Caki2 (cell line): ENCODE measurements at places on chromosomes 7 and 10.

GRCh38 chr10:74177140-74177677 lies 26.2 kb downstream of the ADK start:
- no peak for DNase-seq

- DNase-seq = no peak
Observed at GRCh38 chr10:43691485-43691884, 42.8 kb upstream of the ZNF32 start.

- DNase-seq = no peak
Observed at GRCh38 chr10:124349231-124349995, 69.3 kb downstream of the OAT start.

GRCh38 chr7:67478066-67478465 lies 481.4 kb downstream of the TYW1 start:
- DNase-seq = no peak

- DNase-seq = no peak
Observed at GRCh38 chr7:146401939-146402338, 285.3 kb downstream of the CNTNAP2 start.

DNA sequence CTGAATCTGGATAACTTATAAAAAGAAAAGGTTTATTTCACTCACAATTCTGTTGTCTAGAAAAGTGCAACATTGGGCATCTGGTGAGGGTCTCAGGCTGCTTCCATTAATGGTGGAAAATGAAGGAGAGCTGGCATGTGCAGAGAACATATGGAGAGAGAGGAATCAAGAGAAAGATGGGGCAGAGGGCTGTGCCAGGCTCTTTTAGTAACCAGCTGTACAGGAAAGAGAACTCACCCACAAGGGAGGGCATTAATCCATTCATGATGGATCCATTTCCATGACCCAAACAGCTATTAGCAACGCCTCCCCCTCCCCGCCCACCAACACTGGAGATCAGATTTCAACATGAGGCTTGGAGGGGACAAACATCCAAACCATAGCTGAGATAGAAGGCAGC lies 61.7 kb upstream of the LYZL1 start:
- no peak for DNase-seq

DNA sequence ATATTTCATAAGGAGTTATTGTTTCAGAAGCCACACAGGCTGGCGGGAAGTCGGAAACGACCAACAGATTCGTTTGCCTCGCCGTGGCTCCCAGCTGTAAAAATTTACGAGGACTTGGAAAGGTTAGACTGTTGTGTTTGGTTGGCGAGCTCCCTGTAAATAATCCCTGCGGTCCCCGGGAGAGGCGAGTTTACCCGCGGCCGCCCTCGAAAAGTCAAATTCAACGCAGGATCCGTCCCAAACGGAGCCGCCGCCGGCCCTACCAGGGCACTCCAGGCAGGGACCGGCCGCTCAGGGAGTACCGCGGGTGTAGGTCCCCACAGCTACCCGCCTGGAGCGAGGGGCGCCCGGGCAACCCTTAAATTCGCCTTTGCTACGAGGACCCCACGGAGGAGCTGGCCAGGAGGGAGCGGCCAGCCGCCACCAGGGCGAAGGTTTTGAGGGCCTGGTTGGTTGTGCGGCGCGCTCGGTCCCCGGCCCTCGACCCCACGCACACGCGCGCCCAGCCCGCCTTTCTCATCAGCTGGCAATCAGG lies 726 bp upstream of the HOXA9 start:
- peak; percentile 52 for DNase-seq

GRCh38 chr7:106101726-106102125 lies 10.4 kb downstream of the SYPL1 start:
- DNase-seq = no peak

DNA sequence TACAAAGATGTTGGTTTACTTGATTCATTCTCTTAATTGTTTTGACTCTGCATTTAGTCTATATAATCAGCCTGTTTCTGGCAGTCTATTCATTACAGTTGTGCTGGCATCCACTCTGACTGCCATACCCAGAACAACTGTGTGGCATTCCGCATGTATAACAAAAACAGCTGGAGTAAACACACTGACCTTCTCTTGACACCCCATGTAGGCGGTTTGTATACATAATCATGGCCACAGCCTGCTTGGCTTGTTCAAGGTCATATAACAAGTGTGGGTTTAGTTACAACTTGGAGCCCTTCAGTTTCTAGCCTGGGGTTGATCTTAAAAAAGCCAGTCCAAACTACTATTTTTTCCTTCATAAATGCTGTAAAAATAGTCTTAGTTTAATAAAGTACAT lies 70.9 kb downstream of the MBL2 start:
- DNase-seq = no peak

- no peak for DNase-seq
Observed at GRCh38 chr10:125333769-125334168, 173.4 kb upstream of the CTBP2 start.

DNA sequence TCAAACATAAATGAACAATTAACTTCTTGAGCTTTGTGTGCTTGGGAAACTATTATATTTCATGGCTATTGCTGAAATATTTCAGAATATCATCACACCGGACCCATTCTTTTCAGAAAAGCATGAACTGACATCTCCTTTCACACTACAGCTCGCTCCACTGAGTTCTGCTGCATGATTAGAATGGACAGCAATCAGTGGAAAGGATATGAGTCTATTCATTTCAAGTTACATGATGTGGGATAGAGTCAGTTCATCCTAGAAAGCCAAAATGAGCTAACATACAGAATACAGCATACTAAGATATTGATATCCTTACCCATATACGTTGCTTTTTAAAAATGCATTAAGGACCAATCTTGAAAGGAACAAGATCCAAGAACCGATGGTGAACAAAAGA lies 1.1 kb upstream of the FAM53B start:
- no peak for DNase-seq

- DNase-seq = no peak
Observed at GRCh38 chr10:43120116-43120928, 17.9 kb upstream of the CSGALNACT2 start.

- DNase-seq = no peak
Observed at GRCh38 chr7:14685167-14685566, 217.4 kb downstream of the DGKB start.

DNA sequence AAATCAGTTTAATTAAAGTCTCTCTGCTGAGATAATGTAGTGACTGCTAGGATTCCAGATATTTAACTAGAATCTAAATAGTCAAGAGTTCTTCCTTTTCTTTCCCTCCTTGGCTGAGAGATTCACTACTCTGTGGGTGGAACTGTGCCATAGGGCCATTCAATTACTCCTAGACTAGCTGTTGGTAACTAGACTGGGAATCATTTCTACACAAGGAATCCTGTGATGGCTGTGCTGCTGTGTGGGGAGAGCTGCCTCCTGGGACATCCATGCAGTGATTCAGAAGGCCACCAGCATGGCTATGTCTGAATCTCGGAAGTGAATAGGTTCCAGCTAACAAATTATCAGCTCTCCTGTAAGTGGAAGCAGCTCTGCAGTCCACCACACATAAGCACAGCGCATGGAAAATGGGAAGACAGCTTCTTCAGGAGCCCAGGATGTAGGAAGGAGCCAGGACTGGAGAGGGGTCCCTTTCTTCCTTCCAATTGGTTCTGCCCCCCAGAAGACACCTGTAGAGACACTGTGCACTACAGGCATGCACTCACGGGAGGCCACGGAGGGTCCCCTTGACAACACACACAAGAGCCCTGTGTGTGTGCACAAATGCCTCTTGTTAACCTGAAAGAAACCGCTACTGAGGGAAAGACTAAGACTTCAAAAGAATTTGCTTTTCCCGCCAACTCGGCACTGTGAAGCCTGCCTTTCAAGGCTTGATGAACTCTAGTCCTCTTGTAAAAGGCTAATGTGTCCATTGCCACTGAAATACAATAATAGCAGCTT lies 66.5 kb downstream of the SCRN1 start:
- no peak for DNase-seq

DNA sequence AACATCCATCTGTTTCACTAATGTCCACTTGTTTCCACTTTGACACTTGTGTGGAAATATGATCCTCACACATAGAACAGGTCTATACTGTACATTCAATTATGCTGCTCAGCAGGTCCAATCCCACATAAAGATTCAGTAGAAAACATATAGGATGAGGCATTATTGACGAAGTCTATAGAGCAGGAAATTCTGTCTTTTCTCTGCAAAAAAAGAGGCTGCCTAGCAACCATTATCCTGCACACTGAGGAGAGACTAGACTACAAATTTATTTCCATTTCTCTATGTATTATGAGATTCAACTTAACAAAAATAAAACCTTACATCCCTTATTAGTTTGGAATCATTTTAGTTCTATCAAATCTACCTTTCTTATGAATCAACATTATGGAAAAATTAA lies 204.6 kb upstream of the POM121L12 start:
- DNase-seq = no peak

GRCh38 chr7:47669901-47670384 lies 88.0 kb upstream of the TNS3 start:
- DNase-seq = no peak

- DNase-seq = no peak
Observed at GRCh38 chr7:68334216-68334615, 1264.1 kb upstream of the AUTS2 start.

DNA sequence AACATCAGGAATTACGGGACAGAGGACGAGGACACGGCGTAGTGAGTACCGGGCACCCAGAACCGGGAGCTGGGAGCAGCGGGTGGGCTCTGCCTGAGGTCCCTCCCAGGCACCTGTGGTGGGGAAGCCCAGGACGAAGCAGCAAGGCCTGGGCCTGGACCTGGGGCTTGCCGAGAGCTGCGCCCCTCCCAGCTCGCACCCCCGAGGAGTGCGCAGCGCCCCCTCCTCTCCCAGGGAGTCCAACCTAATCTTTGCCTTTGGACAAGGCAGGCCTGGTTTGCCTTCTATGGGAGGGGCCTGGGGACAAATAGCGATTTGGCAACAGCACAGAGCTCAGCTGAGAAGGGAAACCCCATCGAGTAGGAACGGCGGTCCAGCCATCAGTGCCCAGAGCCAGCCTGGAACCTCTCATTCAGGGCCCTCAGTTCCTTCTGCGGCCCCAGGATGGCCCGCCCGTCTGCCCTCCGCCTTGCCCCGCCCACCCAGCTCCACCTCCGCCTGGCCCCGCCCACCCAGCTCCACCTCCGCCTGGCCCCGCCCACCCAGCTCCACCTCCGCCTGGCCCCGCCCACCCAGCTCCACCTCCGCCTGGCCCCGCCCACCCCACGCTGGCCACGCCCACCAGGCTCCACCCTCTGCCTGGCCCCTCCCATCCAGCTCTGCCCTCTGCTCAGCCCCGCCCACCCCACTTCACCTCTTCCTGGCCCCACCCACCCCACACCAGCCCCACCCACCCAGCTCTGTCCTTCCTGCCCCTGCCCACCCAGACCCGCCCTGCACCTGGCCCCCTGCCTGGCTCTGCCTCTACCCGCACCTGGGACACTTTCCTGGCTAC lies 32.5 kb upstream of the KNDC1 start:
- DNase-seq = no peak

GRCh38 chr10:122588381-122588780 lies 27.8 kb downstream of the DMBT1 start:
- no peak for DNase-seq

GRCh38 chr7:51224811-51225595 lies 91.6 kb downstream of the COBL start:
- DNase-seq = no peak

DNA sequence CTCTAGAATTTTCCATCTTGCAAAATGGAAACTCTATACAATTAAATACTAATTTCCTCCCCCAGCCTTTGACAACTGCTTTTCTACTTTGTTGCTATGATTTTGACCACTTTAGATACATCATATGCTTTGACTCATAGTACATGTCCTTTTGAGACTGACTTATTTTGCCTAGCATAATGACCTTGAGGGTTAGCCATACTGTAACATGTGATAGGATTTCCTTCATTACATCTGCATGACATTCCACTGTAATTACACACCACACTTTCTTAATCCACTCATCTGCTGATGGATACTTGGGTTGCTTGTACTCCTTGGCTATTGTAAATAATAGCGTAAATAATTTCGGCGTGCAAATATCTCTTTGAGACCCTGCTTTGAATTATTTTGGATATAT lies 127.7 kb downstream of the JAZF1 start:
- DNase-seq = no peak

DNA sequence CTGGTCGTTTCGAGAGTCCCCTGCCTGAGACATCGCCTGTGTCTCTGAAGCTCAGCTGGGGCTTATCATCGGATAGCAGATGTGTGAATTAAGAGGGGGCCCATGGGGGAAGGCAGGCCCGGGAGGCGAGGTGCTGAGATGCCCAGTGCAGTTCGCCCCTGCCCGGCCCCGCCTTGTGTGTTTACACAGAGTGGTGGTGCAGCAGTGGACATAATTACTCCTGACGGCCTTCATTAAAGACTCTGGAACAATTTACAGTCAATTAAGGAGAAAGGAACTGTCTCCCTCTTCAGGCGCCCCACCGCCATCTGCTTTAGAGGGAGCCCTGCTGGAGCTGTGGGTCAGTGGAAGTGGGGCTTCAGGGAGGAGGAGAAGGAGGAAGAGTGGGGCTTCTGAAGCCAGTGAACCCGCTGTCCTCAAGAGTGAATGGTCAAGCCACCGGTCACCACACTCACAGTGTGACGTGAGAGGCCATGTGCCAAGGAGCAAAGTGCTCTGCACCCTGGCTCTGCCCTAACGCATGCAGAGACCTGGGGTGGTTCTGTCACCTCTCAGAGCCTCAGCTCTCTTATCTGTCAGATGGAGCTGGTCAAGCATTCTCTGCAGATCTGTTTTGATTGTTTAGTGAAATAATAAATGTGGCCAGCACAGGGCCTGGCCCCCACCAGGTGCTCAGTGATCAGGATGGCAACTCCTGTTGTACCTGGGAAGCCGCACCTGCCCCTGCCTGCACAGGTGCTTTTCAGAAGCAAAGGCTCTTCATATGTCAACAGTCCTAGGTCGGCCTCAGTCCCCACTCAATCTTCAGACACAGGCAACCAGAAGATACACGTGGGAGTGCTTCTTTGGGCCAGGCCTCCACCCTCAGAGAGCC lies 65.6 kb downstream of the CDH23 start:
- DNase-seq = no peak

DNA sequence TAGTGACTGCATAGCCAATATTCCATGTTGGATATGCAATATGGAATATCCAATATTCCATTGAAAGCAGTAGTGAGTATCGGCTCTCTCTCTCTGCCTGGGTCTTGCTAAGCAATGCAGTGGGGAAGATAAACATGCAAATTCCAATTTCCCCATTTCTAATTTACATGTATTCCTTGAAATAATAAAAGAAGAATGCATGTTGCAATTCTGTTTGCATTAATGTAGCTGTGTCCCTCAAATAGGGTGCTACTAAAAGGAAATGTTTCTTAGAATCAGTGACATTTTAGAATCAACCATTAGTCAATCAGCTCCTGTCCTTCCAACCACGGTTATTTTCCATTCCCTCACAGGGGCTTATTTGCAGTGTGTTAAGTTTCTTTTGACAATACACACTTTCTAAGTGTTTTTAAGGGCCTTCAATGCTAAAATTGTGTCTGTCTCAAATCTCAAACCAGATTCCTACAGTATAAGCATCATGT lies 46.7 kb downstream of the AFAP1L2 start:
- DNase-seq = no peak
